ENCODE measurements at places on chromosomes 12 and 14.

DNA sequence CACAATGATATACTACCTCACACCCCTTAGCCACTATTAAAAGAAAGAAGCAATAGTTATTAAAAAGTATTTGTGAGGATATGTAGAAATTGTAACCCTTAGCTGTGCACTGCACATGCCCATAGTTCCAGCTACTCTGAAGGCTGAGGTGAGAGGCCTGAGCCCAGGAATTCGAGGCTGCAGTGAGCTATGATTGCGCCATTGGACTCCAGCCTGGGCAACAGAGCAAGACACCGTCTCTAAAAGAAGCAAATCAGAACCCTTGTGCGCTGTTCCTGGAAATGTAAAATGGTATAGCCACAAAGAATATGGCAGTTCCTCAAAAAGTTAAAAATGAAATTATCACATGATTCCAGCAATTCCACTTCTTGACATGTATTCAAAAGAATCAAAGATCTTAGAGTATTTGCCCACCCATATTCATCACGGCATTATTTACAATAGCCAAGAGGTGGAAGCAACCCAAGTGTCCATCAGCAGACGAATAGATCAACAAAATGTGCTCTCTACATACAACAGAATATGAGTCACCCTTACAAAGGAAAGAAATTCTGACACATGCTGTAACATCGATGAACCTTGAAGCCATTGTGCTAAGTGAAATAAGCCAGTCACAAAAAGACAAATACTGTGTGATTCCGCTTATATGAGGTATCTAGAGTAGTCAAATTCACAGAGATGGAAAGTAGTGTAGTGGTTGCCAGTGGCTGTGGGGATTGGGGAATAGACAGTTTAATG is 23.7 kb upstream of the YLPM1 start:
- no peak for DNase-seq

- no peak for DNase-seq
These were observed 24.5 kb upstream of the TSPAN11 start for GRCh38 chr12:30902001-30902400.

DNA sequence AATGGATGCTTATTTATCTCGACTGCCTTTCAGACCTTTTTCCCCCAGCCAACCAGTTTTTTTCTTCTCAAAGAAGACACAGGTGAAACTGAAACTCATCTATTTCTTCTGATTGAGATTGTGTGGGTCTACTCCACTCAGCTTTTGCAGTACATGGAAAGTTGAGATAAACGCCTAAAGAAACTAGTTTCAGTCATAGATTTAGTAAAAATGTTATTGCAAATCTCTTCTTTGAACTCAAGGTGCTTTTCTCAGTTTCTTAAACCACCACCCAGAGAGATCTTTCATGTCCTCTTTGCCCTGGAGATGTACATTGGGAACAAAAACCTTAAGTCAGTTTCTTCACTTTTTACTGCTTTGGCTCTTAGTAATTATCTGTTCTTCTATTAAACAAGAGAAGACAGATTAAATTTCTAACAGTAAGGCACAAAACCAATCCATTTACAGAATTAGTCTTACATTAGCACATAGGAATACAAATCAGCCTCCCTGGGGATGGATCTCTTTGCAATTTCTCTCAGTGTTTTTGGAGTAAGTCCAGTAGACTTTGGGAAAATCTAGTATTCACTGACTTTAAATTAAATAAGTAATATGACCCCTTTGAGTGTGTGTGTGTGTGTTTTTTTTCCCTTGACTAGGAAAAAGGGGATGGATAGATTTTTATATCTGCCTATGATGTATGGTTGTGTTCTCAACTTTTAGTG is 11.6 kb downstream of the FBXW8 start:
- DNase-seq = no peak

DNA sequence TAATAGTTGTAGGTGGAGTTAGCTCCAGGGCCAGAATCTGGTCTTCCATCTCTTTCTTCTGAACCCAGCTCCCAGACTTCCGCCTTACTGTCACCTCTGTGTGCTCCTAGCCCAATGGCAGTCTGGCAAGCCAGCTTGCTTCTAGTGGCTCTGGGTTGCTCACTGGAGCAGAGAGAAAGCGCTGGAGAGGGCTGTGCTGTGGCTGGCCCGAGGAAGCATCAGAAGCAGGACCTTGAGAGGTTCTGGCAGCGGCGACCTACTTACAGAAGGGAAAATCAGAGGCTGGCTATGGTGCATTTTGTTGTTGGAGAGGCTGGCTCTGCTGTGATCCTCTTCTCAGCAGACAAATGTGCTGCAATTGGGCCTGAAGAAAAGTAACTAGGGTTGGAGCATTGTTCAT is 28.6 kb downstream of the KCNA5 start:
- no peak for DNase-seq

- no peak for DNase-seq
These were observed 266.9 kb upstream of the PELI2 start for GRCh38 chr14:55851301-55851700.

DNA sequence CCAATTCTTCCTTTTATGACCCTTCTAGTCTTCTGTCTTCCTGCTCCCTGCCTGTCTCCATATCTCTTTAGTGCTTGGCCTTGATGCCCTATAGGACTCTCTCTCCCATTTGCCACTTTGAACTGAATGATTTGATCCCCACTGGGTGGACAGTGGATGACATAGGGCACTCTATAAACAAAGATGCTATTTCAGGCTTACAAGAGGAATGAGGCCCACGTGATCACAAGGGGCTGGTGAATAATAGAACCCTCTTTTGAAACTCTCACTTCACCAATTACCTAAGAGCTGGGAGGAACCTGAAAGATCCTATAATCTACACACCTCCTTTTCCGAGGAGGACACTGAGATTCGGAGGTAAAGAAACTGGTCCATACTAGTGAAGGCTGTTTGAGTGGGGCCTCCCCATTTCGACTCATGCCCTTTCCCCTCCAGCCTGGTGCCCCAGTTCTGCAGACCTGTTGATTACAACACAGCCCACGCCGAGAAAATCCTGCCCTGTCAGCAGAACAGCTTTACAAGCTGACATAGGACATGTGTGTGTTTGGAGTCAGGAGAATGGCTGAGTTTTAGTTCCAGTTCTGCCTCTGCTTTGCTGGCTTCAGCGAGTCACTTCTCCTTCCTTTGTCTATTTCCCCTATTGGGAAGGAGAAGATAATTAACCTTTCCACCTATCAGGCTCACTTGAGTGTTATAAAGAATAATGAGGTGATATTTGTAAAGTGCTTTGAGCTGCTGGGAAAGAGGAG is 400.3 kb downstream of the ZFP36L1 start:
- no peak for DNase-seq

DNA sequence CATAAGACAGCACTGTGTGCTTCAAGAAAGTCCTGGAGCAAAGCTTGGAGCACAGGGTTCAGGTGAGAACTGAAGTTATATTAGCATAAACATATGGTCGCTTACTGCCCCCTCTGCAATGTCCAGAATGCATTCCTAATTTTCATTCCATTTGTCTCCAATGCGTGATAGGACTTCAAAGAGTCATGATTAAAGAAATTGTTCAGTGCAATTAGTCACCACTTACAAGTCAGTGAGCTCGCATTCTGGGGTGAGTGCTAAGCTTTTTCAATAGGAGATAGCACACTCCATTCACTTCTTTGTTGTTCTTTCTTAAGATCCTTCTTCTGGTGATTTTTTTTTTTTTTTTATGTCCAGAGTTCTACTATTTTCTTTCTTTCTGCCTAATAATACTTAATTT is 398.4 kb downstream of the SYT1 start:
- no peak for DNase-seq
